ENCODE measurements at places on chromosomes 5 and 9.

GRCh38 chr5:134637116-134637721 is 4.6 kb upstream of the SAR1B start:
- no peak for DNase-seq

- peak; percentile 25 for DNase-seq
Observed at GRCh38 chr5:157143127-157143971, 684 bp upstream of the MED7 start.

DNA sequence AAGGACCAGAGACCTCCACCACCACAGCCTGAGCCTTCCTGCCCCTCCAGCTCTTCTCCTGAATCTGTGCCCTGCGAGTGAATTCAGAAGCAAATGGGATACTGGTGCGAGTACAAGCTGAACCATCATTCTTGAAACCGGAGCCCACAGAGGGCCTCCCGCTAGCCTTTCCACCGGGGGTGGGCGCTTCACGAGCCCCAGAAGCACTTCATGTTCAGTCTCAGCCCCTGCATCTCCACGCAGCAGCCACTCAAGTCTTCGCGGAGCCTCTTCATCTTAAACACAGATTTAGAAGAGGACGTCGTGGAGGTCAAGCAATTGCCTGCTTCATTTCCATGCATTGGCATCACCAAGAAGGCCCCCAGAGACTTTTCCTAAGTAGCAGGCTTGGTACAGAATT is 26.0 kb upstream of the OLFM1 start:
- no peak for DNase-seq

DNA sequence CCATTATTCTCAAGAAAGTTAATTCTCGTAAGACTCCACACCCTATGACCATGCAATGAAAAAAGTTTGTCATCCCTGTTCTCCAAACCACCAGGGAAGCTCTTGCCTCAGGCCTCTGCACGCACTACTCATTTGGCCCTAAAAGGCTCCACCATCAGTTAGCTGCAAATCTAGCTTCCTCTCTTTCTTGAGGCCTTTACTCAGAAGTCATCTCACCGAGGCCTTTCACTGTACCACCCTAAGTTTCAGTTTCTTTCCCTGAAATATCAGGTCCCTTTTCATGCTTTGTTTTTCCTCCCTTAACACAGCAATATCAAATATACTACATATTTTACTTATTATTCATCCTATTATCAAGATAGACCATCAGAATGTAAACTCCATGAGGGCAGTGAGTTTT is 39.1 kb downstream of the OXCT1 start:
- DNase-seq, result no peak
